ENCODE measurements at places on chromosomes 1 and 21.

GRCh38 chr1:221878134-221878533, 136.2 kb upstream of the DUSP10 start:
- DNase-seq, result no peak

GRCh38 chr1:107264007-107264406, 123.2 kb downstream of the NTNG1 start:
- no peak for DNase-seq

DNA sequence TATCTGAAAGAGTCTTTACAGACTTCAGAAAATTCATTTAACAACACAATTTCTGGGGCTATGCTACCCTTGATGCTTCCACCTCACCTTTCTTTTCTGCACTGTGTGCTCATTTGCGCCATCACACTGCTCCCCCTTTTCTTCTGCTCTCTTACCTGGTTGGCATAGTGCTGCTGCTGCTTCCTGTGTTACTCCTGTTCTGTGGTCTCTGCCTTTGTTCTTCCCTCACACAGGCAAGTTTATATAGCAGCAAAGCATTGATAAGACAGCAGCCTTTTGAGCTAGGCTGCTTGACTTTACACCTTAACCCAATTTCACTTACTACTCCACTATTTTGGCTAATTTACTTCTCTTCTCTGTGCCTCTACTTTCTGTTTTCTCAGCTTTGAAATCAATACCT, 18.3 kb downstream of the SGIP1 start:
- DNase-seq, result no peak

- no peak for DNase-seq
Observed at GRCh38 chr1:218516526-218516925, 171.4 kb downstream of the TGFB2 start.

DNA sequence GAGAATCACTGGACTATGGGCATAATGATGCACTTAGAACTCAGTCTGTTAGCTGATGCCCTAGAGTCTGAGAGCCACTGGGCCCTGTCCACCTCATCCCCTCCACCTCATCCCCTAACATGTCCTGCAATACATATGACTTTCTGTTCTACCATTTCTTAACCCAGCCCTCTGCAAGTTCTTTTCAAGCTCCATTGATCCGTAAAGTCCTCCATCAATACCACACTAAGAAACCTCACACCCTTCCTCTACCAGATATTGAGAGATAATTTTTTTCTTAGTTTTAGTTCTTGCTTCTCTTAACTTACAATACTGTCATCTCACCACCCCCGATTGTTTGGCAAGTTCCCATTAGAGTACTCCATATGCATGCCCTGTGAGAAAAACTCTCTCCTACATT, 22.1 kb downstream of the FCRL4 start:
- no peak for DNase-seq

DNA sequence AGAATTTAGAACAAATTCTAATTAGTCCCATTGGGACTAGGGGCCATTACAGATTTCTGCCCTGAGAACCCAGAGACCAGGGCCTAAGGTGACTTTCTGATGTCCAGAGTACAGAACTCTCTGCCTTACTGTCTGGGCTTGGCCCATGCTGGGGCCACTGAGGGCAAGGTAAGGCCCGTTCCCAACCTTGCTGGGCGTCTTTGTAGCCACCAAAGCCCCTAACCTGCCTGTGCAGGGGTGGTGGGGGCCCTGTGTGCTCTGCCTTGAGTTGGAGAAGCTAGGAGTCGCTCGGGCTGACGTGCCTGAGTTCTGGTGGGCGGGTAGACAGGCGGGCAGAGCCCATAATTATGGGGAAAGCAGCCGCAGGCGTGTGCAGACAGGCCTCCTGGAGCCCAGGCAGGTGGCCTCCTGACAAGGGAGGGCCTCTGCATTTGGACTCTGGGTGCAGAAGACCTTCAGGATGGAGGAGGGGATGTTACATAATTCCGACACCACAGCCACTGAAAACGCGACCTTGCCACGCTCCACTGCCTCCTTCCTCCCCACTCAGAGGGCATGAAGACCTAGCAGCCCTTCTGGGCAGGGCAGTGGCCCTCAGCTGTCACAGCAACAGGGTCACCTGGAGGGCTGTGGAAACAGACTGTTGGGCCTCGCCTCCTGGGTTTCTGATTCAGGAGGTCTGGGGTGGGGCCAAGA, 239.9 kb upstream of the TMEM51 start:
- DNase-seq, result no peak

DNA sequence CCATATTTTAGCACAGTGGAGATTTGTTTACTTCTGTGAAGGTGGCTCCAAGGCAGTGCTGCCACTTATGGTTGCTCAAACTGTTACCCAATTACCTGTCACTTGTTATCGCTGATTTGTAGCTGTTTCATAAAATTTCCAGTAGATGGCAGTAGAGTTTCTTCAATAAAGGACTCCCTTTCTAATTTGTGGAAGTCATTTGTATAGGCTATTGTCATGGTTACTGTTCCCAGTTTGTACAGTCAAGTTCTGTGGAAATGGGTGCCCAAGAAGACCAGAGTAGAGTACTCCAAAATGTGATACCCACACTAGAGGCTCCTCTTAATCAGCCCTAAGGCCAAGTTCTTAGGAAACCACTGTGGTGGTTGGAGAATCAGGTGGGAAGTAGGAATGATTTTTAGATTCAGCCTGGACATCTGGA, 186.1 kb downstream of the CLEC20A start:
- no peak for DNase-seq

- no peak for DNase-seq
Observed at GRCh38 chr21:42122398-42122797, 51.3 kb downstream of the UMODL1 start.

DNA sequence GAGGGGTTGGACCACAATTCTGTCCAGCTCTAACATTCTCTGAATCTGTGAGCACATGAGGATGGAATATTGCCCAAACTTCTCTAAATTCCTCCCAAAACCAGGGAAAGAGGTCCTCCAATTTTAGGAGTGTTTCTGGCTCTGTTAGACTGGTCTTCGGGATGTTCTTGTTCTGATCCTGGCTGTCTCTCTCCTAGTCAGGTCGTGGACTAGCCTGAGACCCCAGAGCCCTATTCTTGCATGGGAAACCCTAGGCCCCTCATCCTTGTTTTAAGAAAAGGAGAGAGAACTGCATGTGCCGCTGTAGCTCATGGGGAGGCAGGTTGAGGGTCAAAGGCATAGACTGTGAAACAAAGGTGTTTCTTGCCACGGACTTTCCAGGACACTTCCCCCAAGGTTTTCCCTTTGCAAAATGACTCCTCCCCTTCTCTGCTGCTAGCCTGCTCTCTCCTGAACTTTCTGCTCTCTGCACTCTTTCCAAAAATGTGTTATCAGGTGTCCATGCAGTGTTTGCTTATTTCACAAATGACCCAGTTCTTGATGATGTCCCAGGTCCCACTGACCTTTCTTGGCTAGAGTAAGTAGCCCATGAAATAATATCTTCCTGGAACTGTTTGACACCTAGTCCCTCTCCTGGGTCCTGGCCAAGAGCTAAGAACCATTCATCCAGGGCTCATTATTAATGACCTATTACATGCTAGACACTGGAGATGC, 29.3 kb upstream of the RD3 start:
- DNase-seq, result no peak

DNA sequence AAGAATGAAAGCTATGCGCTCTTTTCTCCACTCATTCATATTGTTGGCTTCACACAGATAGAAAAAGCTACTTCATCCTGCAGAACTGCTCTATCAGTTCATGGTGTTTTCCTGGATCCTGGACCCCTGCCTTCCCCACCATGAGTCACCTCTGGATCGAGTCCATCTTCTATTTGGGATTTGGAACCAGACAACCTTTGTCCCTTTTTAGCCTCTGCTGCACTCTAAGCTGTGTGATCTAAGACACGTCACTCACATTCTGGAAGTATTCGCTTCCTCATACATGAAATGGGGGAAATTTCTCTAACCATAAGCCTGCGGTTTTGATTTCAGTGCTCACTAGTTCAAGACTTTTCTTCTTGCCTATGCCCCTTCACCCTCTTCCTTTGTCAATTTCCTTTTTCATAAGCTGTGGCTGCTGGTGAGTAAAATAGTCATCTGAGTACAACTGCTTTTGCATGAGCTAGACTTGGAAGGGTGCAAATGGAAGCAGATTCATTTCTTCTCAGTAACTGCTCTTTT, 14.1 kb upstream of the DEGS1 start:
- DNase-seq, result no peak

GRCh38 chr1:4612991-4613390, 41.4 kb upstream of the AJAP1 start:
- no peak for DNase-seq

GRCh38 chr1:47694011-47694890, 256.4 kb downstream of the FOXD2 start:
- DNase-seq, result no peak

- DNase-seq, result no peak
Observed at GRCh38 chr1:66415866-66416265, 118.1 kb upstream of the SGIP1 start.

DNA sequence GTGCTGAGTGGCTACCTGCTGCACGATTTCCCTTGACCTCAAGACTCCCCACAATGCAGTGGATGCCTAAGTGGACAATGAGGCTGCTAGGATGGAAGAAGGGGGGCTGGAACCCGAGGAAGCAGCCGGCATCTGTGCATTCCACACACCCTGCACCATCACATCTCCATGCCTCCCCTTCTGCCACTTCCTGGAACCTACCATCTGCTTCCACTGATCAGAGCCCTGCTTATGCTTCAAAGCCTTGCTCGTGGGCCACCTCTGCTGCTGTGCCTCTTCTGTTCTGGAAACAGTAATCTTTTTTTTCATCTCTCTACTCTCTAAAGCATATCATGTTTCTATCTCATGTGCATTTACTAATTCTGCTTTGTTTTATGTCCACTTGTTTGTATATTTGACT, 66.2 kb upstream of the WDR26 start:
- no peak for DNase-seq

- DNase-seq, result no peak
Observed at GRCh38 chr21:38312822-38313221, 56.0 kb downstream of the KCNJ15 start.

- DNase-seq, result no peak
Observed at GRCh38 chr1:198549866-198550265, 9.4 kb upstream of the ATP6V1G3 start.

DNA sequence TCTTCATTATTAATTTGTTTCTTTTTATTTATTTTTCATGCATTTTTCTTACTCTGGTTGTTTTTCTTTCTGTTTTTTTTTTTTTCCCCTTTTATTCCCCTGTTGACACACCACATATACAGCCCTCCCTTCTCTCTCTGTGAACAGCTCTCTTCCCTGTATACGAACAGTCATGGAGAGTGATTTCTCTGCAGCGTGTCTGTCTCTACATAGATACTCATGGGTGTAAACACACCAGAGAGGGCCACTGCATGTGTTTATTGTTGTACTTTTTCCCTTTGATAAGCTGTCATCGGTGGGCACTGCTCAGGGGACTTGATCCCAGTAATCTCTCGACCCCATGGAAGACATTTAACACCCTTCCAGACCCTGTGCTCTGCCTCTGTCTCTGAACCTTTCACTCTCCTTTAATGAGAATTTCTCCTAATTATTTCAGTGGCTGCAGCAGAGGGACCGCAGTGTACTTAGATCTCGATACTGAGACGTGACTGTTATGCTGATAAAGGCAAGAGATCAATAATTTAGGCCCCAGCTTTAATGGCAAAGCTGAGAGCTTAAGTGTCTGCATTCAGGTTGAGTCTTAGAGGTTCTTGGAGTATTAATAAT, 113.1 kb downstream of the PBX1 start:
- no peak for DNase-seq

DNA sequence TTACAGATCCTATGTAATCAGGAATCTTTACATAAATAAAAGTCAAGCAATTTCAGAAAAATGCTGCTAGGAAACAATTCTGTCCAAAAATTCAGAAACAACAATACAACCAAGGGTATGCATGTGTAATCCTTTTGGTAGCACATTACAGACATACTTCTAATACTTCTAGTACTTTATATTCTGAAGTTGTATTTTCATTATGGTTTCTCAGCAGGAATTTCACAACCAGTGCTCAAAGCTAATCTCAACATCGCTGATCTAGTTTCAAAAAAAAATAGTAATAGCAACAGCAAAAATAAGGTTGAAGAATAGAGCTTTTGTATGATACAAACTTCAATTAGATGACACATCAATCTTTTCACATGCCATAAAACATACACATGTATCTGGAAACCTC, 545.2 kb downstream of the LTN1 start:
- DNase-seq, result no peak

- no peak for DNase-seq
Observed at GRCh38 chr1:99397029-99397428, 132.7 kb downstream of the PLPPR4 start.

GRCh38 chr1:167706931-167707877, 14.6 kb upstream of the MPZL1 start:
- DNase-seq, result no peak

DNA sequence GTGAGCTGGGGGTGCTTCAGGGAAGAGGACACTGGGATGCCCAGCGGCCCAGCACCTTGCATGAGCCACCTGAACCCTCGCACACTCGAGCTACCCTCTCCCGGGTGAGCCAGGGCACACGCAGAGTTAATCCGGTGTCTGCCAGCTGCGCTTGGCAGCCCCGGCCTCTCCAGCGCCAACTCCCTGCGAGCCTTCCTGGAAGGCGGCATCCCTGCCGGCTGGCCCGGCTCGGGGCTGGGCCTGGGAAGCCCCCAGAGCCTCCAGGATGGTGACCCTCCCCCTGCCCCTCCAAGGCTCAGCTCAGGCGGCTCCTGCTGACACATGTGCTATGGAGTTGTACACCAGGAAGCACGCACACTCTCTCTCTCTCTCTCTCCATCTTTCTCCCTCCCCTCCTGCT, 48.7 kb downstream of the RAP1GAP start:
- DNase-seq, result no peak

DNA sequence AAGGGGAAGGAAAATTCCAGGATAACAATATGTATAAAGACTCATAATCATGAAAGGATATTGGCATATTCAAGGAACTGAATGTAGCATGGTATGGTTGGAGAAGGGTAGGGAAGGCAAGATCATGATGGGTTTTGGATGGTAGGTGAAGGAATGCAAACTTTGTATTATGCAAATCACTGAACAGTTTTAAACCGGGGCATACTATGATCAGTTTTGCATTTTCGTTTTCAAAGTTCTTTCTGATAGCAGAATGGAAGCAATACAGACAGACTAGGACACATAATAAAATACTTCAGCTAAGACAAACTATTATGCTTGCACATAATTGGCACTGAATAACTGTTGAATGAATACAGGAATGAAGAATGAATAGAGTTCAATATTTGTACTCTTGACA, 14.5 kb upstream of the CTH start:
- DNase-seq, result no peak
